Activated T-helper 1 cell treated with anti-CD3 and anti-CD28 coated beads, Interleukin-12 subunit alpha, Interleukin-12 subunit beta, Interleukin-2, Interleukin-4 antibody, amounts not matched to agents 30 ng/mL and 10 ng/mL and 1 ng/mL, durations not matched to agents 14 hours and 24 hours and 36 hours (primary cell): ENCODE measurements at places on chromosomes 7 and 10. TPM values are rescaled to one million over a fixed set of nuclear protein-coding genes. Genes with fewer than 3 reads are reported as not detected.

DNA sequence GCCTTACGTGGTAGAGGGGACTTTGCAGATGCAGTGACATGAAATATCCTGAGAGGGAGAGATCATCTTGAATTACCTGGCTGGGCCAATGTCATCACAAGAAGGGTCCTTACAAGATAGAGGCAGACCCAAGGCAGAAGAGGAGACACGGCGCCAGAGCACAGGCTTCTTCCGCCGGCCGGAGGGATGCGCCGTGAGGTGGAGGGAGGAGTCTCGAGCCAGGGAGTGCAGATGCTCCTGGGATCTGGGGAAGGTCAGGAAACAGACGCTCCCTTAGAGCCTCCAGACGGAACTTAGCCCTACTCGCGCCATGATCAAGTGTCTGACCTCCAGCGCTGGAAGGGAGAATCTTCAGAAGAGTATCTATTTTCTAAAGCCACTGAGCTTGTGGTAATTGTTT lies 304.8 kb downstream of the GLRX3 start:
- no peak overlapping the region for H3K27ac ChIP-seq
- H3K27me3 ChIP-seq: no peaks in the 10 kb centered on the region
- H3K4me3 ChIP-seq: no peak overlapping the region
- H3K4me1 ChIP-seq: no peaks in the 10 kb centered on the region

GRCh38 chr10:33880291-33880690 lies 545.8 kb upstream of the NRP1 start:
- H3K36me3 ChIP-seq: no peaks in the 10 kb centered on the region
- H3K4me3 ChIP-seq: no peak overlapping the region
- no peaks in the 10 kb centered on the region for H3K4me1 ChIP-seq
- no peaks in the 10 kb centered on the region for H3K27me3 ChIP-seq
- no peak overlapping the region for H3K27ac ChIP-seq
- DNase-seq: no peak

WDFY4 gene
- 0.08 TPM in 1 of 2 replicates, not detected in the other for total RNA-seq

GRM3 gene
- not detected in 2 replicates for total RNA-seq

DNA sequence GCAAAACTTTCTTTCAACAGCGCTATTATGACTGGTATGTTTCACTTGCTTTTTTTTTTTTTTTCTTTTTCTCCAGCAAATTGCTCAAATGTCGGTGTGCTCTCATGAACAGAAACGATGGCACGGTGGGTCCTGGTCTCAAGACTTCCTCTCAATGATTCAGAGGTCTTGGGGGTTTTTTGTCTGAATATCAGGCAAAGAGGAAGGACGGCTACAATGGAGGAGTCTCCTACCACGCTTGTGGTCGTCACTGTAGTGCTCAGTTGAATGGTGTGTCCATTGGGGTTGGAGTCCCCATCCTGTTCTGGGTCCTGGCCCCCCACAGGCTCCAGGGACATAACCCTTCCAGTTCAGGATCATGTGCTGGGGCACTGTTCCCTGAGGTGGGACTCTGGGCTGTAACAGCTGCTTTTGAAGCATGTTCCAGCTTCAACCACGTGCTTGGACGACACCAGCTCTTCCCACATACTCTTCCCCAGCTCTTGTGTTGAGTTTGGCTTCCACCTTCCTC lies 266.7 kb upstream of the KLF6 start:
- peaks cover 2% of the 10 kb centered on the region for H3K27me3 ChIP-seq
- no peak overlapping the region for H3K27ac ChIP-seq
- H3K36me3 ChIP-seq: no peaks in the 10 kb centered on the region
- no peaks in the 10 kb centered on the region for H3K4me1 ChIP-seq
- no peak for DNase-seq

- no peak for DNase-seq
- H3K27me3 ChIP-seq: no peaks in the 10 kb centered on the region
- no peak overlapping the region for H3K4me3 ChIP-seq
- peaks cover 2% of the 10 kb centered on the region for H3K36me3 ChIP-seq
- H3K27ac ChIP-seq: no peak overlapping the region
These were observed 142.8 kb downstream of the ADK start for GRCh38 chr10:74293686-74294371.
